ENCODE measurements at places on chromosomes 12 and 14.
A peak's percentile ranks its signal among the peaks of the same experiment; 100 is the strongest.

DNA sequence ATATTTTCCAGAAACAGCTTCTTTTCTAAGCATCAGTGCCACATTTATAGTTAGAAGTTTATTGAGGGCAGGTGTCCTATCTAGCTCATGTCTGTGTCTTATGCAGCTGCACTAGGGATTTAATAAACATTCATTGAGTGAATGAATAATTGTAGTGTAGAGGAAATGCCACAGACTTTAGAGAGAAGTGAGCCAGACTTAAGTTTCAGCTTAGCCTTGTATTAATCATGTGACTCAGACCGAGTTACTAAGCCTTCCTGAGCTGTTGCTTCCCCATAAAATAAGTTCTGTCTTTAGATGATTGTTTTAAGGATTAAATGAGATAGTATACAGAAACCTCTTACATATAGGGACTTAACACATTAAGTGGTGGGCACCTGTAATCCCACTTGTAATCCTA is 236.1 kb upstream of the DDHD1 start:
- DNase-seq: no peak

DNA sequence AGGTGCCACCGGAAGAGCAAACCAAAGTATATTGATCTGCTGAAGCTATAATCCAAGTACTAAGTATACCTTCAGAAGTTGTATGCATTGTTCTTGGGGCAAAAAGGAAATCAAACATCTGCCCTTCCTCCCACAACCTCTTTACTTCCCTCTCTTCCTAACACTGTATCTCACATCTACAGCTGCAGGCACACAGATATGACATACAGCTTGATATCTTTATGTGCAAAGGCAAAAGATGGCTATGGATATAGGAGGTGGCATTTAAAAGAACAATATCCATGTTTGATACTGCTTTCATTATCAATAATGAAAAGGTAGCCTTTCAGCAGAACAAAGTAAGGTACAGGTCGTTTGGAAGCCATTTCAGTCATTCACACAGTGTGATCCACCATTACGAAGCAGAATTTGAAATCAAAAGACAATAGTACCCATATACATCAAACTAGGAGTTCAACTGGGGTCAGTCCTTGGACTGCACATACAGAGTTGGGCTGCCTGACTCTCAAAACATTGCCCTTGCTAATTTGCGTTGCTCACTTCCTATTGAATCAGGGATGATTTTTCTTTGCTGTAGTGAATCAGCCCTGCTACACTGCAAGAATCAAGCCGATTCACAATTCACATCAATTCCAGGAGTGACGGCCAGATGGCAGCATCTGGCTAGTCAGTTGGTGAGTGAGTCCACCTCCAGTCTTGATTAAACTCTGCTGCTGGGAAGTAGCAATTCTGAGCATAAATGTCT is 8.9 kb downstream of the ANG start:
- peak; percentile 62 for DNase-seq

GRCh38 chr12:69688471-69689427 is 10.4 kb downstream of the BEST3 start:
- peak; percentile 74 for DNase-seq

DNA sequence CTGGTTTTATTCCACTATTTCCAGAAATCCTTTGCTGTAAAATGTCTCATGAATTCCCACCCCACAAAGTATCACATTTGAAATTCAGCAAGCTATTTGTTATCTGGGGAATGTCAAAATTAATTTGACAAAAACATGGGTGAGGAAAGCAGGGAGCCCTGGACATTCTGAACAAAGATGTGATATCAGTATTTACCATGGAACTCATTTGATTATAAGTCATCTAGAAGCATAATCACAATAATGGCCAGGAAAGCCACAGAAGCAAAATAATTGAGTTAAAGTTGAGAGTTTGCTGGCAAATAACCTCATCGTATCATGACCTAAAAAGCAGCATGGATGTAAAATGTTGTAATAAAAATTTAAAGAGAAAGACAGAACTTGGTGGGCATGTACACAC is 96.1 kb downstream of the ANO6 start:
- DNase-seq: no peak

- no peak for DNase-seq
These were observed 26.1 kb downstream of the PTHLH start for GRCh38 chr12:27946421-27946820.

- no peak for DNase-seq
These were observed 439.2 kb downstream of the BTG1 start for GRCh38 chr12:91706466-91706865.

GRCh38 chr14:72699443-72699842 is 194.5 kb downstream of the DPF3 start:
- no peak for DNase-seq

DNA sequence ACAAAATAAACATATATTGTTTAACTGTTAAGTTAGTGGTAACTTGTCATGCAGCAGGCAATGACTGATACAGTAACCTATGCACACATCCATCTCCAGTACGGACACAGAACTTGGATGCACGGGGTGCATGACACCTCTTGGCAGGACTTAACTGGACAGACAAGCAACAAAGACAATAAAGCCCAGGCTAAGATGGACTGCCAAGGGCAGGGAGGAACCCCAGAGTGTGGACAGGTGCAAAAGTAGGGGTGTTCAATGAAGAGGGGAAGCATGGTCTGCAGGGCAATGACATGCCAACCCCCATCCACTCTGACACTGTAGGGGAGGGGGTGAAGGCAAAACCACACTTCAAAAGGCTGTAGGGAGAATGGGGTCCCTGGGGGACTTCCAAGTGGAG is 11.7 kb downstream of the SSH1 start:
- DNase-seq: no peak

DNA sequence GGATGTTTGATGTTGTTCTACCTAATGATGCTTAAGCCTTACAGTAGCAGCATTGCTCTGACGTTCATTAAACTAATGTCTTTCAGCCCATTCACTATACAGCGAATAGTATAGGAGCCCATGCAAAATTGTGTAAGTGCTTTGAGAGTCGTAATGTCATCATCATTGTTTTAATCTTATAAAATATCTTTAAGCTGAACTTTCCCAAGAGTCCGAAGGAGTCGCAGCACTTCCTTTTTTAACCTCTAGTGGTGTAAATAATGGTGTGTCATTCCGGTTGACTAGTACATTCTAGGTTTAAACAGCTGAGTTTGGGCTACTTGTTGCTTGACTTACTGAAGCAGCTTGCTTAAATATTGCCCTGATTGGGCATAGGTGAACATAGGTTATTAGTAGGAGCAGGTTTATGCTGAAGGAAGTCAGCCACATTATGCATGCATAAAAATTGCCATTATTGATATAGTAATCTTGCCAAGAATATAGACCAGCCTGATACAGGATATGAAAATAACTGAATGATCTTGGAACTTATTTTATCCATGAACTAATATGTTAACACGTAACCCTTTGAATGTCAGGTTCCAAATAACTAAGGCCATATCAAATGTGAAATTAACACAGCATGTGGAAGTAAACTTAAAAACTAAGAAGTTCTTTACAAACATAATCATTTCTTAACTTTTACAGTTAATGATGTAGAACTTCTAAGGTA is 2.6 kb downstream of the WNK1 start:
- no peak for DNase-seq

GRCh38 chr12:93857279-93857938 is 180.2 kb downstream of the CRADD start:
- DNase-seq: no peak

- no peak for DNase-seq
These were observed 145.6 kb upstream of the SLC38A2 start for GRCh38 chr12:46518169-46518568.

DNA sequence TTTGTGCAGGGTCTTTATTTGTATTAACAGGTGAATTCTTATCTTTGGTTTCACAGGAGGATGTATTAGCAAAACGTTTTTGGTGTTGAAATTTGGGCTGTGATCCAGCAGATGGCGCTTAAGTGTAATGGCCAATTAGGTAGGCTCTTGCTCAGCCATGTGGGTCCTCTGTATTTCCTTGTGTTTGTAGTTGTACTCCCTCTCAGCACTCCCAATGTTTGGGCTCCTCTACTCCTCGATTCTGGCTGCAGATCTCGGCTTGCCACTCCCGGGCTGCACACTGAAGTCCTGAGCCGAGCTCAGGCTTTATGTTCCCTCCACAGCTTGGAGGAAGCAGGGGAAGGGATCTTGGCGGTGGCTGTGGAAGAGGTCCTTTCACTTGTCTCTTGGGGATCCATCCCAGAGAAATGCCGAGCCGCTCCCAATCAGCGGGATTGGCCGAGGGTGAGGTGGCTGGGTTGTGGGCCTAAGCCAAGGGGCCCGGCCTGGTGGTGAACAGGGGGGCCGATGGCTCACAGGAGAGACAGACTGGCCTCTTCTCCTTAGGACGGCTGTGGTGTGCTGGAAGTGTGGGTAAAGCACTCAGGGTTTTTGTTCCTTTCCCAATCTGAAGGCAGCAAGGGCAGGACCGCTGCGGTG is 133.7 kb downstream of the AEBP2 start:
- DNase-seq: no peak

DNA sequence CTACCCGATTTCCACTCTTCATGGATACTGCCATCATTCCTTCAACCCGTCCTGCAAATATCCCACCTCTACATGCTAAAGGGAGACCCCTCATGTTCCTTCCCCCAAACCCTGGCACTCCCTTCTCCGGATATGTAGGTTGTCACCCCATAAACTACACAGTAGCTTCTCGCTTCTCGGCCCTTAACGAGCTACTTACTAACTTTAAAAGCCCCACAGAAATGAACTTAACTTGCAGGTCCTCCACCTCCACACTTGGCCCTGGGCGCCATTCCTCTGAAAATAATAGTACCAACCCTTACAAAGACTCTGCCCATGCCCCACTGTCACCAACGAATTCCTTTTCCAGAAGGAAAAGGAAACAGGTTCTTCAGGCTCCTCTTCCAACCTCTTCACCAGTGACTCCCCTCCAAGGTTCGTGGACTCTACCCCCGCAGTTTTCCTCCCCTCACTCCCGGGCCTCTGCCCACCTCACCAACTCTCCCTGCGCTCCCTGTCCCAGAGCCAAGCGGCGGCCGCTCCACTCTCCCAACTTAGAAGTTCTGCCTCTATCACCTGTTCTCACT is 1.2 kb downstream of the SPPL3 start:
- DNase-seq: no peak

DNA sequence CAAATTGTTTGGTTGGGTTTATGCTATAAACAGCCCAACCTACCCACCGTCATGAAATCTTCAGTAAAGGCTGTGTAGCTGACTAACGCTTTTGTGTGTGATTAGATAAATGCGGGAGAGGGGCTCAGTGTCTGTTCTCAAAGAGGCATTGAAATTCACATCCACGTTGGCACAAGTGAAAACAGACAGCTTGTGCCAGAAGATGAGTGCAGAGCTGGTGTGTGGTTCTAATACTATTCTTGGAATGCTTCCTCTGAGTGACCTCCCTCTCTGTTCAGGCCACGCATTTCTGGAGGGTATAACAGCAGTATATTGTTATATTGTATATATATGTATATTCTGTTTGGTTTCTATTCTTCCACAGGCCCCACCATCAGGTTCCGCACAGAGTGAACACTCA is 263.8 kb downstream of the APAF1 start:
- DNase-seq: no peak

- no peak for DNase-seq
These were observed 157.0 kb upstream of the RBM19 start for GRCh38 chr12:114123108-114123507.

DNA sequence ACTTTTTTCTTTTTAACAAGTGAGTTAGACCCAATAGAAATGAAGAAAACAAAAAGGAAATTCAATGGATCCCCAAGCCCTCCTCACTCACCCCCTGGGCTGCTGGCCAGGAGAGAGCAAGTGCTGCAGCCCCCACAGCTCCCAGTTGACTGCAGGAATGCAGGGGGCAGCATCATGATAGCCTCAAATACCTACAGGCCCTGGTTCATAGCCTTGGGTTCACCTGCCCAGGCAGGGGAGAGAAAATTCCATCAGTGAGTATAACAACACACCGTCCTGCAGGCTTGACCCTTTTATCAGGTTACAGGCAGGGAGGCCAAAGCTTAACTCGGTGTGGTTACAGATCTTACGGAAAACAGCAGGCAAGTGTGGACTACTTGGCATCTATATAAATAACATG is 76.3 kb downstream of the PHLDA1 start:
- no peak for DNase-seq

DNA sequence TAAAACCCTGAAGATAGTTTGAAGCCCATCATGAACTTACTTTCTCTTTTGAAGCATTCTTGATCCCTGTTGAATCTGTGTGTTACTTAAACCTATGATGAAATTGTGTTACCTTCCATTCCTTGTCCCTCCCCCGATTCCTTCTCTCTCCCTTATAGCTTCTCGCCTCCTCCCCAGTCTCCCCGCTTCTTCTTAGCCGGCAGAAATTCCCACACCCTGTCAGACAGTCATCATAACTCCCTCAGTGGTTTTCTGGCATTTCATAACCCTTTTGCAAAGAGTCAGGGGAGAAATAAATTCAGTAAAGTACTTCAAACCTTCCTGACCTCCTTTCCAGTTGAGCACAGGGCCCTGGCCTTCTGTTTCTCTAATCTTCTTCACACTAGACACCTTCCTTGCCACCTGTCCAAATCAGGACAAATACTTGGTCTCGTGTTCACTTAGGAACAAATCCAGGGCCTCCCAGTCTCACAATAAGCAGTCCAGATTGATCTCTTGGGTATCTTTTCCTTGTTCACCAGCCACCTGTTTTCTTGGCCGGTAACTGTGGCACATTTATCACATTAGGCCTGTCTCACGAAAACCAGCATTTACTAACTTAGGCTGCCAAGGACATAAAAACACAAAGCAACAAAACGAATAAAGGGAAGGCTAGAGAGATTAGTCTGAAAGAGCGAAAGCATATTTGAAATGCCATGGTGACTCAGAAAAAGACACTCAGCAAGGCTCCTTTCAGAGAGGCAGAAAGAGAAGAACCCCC is 355.9 kb downstream of the TMTC2 start:
- no peak for DNase-seq

DNA sequence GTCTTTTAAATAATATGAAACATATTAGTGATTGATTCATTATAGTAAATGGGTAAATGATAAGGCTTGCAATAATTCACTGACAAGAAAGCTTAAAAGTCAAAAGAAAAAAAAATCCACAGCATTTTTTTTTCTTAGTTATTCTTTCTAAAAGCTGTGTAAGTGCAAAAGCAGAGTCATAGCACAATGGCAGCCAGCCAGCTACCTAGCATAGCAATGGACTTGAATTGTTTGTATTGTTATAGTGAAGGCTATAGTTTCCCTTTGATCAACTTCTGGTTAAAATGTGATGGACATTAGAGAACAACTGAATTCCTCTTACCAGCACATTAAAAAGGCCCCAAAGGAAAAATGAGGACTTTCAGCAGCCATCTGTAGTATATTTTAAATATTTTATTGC is 232.1 kb downstream of the NAV3 start:
- no peak for DNase-seq

DNA sequence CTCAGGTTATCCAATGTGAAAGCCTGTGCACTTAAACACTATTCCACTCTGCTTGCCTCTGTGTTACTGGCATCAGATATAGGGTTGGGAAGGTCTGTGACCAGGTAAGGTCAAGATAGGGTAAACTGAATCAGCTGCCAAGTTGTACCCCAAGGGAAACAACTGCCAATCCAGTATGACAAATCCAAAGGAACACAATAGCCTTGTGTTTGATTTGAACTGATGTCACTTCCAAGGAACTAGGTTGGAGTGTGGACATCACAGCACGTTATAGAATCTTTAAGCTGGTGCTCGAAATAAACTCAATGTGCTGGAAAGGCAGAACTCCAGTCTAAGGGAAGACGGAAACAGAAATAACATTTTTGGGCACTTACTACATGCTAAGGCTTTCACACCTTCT is 223.4 kb upstream of the BTG1 start:
- no peak for DNase-seq

Measured in ecto neural progenitor cell (in vitro differentiated cells).